ENCODE measurements at places on chromosomes 6 and 20.
A peak's percentile ranks its signal among the peaks of the same experiment; 100 is the strongest.

DNA sequence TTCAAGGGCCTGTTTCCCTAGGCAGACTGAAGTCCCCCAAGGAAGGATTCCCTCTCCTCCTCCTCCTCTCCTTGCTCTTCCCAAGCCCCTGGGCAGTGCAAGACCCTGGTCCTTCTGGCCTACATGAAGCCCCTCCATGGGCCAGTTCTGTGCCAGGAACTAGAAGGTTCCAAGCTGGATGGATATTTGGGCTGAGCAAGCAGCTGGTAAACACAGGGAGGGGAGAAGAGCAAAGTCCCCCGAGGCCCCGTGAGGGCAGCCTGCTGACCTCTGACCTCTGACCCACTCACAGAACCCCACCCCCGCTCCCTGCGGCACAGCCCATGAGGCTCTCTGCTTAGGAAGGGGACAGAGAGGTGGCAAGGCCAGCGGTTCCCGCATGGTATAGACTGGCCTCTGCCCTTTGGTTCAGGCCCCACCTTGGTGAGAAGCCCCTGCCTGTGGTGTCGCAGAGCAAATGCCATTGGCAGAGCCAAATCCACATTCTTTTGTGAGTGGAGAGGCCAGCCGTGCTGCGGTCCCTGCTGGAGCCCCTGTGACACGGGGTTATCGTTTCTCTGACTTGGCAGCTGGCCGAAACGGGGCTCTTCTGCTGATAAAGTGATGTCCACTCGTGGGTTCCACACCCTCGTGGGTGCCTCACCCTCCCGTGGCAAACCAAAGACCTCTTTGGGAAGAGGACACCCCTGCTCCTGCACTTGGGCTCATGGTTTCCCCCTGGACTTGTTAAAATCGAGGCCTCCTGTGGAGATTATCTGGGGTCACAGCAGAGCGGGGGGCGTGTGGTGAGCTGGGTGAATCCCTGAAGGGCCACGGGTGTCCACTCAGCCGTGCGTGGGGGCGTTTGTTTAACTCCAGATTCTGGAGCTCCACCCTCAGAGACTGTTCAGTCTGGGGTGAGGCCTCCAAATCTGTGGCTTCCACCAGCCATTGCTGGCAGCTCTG lies 2.1 kb upstream of the CHRNA4 start:
- no peak for DNase-seq

- no peak for DNase-seq
Observed at GRCh38 chr6:92589996-92590395, 829.4 kb downstream of the EPHA7 start.

GRCh38 chr20:19828232-19828631 lies 70.2 kb downstream of the RIN2 start:
- peak; percentile 16 for DNase-seq

- DNase-seq, result no peak
Observed at GRCh38 chr6:75882734-75883133, 133.7 kb downstream of the MYO6 start.

- DNase-seq, result no peak
Observed at GRCh38 chr6:168282985-168283685, 36.4 kb downstream of the DACT2 start.

DNA sequence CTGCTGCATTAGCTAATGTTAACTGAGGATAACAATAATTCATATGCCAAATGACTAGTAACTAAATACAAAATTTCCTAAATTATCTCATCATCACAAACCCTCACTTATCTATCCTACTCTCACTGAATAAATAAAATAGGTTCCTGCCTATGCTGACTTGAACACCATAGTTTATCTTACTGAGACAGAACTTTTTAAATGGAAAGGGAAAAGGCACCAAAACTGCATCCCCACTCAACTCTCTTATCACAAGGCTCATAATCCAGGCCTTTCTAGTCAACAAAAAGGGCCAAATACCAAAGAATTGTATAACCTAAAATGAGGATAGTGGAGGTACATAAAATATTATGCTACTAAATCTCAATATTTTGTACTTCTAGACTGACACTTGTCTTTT lies 23.1 kb downstream of the OSTM1 start:
- DNase-seq, result no peak

GRCh38 chr20:57658833-57659516 lies 38.7 kb upstream of the ZBP1 start:
- DNase-seq, result no peak

DNA sequence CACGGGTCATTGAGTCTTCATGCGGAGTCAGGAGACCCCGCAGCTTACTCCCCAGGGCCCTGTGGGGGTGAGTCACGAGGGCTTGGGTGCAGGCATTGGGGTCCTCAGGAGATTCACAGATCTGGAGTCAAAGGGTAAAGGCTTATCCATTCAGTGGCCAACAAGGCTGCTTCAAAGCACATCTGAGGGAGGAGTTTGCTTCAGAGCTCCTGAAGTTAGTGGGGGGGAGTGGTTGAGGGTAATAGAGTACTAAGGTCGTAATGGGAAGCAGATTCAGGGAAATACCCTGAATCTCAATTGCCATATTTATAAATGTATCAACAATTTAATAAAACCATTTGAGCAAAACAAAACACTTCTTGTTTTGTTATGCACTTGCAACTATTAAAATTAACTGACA lies 37.3 kb downstream of the SH3BGRL2 start:
- no peak for DNase-seq

DNA sequence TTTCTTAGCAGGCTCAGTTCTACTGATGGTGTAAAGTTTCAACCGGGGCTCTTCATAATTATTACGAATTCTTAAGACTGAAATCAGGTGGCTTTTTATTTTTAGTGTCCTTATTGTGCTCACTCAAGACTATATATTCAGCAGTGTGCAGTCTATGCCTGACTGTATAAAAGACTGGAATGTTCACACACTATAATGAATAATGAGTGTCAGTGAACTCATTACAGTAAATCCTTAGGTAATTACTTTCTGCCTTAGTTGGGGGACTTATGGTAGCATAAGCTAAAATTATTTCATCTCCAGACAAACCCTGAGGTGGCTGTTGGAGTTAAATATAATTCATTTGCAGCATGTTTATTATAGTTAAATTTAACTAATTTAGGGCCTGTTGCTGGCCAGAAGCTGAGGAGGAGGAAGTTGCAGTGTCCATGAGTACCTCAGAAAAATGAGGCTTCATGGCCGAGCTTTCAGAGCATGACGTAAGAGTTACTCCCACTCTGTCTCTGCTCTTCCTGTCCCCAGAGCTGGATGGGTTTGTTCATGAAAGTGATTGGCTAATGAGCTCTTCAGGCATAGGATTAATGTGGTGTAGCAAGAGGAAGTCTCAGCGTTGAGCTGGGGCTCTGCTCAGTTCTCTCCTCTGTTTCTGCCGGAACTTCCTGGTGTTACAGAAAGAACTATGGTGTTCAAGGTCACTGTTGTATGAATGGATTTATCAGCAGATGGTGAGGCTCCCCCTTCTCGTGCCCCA lies 335.7 kb downstream of the NRN1 start:
- DNase-seq, result peak; percentile 47

GRCh38 chr6:150299873-150300485 lies 68.8 kb upstream of the IYD start:
- DNase-seq, result no peak

GRCh38 chr6:95574811-95575210 lies 2.5 kb upstream of the MANEA start:
- DNase-seq, result no peak

GRCh38 chr20:38674765-38675133 lies 49.5 kb upstream of the SLC32A1 start:
- DNase-seq, result no peak

DNA sequence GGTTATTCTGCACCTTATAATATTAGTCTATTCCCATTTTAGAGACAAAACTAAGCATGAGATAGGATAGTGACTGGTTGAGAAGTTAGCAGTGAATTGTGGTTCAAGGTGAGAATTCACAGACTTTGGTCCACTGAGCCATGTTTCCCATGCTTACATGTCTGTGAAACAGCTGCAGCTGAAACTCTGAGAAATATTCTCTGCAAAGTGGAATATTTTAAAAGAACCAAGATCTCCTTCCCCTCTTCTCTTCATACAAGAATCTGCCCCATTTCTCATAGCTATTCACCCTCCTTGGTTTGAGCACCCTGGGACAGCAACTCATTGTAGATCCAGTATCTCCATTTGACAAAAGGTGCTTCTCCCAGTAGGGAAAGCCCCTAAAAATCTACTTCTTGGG lies 70.2 kb upstream of the TMEM170B start:
- DNase-seq, result no peak
